ENCODE measurements at places on chromosomes 6 and 20.

GRCh38 chr20:3648951-3649350 lies 14.2 kb downstream of the GFRA4 start:
- DNase-seq, result no peak

- no peak for DNase-seq
Measured at GRCh38 chr20:1907586-1907985, 12.4 kb downstream of the SIRPA start.

DNA sequence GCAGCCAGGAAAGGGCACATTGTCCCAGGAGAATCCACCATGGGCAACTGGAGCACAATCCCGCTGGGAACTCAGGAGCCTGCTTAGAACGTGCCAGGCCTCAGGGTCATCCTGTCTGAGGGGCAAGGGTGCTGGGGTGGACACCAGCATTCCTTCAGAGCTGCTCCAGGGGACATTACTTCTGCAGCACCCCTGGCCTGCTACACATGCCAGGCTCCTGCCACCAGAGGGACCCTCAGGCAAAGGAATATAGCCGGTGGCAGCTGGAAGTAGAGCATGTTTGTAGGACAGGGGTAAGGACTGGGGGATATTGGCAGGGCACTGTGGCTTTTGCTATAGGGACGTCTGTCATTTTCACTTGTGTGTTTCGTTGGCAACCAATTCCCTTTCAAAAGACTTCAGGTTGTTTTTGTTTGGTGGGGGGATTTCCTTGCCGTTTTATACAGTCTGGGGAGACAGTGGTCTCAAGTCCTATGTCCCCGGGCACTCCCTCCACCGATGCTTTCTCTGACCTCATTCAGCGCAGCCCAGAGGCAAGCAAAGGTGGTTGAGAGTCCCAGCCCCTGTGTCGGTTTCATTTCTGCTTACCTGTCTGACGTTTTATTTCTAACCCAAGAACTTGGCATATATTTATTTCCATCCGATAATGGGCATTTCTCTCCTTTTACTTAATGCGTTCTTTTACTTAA lies 130.8 kb downstream of the JPH2 start:
- no peak for DNase-seq

GRCh38 chr6:146595972-146596731 lies 2.6 kb upstream of the ADGB start:
- DNase-seq, result no peak

- no peak for DNase-seq
Measured at GRCh38 chr6:24927277-24927955, 8.3 kb downstream of the RIPOR2 start.

DNA sequence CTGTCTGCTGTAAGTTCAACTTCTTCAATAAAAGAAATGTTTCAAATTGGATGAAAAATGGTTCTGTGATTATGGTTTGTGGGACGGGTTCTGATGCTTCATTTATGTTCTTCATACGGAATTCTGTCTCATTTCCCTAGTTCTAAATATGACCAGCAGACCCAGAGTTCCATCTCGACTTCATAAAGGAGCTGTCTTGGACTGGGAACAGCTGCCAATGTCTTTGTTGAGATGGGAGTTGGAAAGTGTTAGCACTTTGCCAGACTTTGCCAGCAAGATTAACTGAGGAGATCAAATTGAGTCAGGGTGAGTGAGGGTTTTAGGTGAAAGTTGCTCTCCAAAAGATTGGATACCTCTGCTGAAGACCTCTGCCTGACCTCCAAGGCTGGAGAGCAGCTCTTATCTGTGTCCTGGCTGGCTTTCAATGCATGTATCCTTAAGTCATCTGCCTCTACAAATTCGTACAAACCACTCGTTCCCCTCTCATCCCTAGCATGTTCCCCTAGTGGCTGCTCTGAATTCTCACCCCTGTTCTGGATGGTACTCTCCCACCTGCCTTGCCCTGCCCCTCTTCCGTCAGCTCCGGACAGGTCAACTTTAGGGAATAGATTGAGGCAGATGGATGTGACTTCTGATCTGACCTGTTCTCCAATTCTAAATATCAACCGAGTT lies at the start of gene EFCAB8:
EFCAB8 (plus strand) TSS at position 223 of the 672 bp plus-strand sequence. CDS start 4,870 bp downstream, outside the sequence.
- no peak for DNase-seq

DNA sequence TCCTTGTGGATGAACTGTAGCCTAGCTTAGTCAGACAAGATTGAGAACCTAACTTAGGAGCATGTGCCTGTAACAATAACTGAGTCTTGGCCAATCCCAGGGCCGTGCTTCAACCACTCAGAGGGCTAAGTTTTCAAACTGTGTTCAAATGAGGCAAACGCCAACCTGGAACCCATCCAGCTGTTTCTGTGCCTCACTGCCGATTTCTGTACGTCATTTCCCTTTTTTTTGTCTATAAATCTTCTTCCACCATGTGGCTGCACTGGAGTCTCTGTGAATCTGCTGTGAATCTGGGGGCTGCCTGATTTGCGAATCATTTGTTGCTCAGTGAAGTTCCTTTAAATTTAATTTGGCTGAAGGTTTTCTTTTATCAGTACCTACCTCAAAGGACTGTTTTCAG lies 115.0 kb upstream of the CHD6 start:
- no peak for DNase-seq

DNA sequence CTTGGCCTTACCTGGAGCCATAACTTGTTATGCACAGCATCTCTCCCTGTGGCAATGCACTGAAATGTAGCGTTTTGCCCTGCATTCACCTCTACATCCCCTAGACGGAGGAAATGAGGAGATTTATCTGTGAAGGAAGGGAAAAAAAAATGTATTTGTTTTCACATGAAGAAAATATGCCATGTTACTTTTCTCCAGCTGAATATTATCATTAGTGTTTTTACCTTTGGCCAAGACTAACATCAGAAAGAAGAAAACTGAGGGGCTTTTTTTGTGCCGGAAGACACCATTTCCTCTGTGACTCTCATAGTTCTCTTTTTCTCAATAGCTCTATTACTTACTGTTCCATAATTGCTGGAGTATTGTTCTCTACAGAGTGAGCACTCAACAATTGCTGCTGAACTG lies 280.4 kb downstream of the PTPRK start:
- DNase-seq, result no peak

Measured in T1000 (cell line).